ENCODE measurements at places on chromosomes 3 and 15.

DNA sequence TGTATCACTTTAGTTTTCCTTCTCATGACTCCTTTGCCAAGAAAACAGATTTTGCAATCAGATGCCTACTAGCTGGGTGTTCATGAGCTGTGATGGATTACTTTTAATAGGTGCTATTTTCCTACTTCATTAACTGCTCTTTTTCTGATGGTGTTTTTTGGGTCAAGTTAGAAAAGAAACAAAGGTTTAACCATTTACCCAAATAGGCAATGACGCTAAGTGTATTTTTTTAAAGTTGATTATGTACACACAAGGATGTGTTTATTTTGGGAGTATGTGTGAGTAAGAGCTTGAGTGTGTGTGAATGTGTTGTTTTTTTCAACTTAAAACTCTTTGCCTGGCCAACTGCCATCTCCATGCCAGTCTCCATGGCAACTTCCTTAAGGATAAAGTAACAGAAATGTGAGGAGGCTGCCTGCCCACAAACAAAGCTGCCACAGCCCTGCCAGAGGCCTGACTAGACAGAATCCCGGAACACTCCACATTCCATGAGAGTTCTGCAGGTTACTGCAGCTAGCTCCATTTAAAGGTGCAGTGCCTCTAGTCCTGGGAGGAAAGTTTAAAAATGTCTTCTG is 215.6 kb upstream of the RBMS3 start:
- DNase-seq: no peak

DNA sequence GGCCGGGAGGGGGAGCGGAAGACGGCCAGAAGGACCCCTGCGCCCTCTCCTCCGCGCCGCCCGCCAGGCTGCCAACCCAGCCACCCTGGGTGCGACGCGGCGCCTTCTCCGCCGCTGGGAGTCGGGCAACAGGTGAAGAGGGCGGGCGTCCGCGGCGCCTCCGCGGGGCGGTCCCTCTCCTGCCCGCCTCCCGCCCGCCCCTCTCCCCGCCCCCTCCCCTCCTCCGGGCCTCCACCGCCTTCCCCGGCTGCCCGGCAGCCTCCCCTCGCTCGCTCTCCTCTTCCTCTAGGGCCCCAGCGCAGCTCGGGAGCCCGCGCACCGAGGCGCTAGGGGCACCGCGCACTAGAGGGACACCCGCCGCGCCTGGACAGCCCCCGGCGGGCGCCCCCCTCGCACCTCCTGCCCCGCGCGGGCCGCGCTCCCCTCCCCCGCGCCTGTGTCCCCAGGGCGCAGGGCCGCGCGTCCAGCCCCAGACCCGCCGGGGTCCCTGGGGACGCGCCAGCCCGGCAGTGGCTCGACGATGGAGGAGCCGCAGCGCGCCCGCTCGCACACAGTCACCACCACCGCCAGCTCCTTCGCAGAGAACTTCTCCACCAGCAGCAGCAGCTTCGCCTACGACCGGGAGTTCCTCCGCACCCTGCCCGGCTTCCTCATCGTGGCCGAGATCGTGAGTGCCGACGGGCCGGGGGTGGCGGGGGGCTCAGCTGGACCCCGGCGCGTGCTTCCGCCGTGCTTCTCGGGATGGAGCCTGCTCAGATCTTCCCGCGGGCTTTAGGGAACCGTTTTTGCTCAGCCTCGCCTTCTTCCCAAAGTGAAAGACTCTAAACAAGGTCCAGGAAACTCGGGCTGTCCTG is at the start of gene CMTM8:
Gene CMTM8, plus strand, starts transcription at position 228 of the 854 bp plus-strand sequence. Its CDS starts 293 bp downstream, at position 521.
- DNase-seq: peak; percentile 75

- DNase-seq: no peak
Measured at GRCh38 chr3:191961022-191961421, 500.1 kb downstream of the PYDC2 start.

DNA sequence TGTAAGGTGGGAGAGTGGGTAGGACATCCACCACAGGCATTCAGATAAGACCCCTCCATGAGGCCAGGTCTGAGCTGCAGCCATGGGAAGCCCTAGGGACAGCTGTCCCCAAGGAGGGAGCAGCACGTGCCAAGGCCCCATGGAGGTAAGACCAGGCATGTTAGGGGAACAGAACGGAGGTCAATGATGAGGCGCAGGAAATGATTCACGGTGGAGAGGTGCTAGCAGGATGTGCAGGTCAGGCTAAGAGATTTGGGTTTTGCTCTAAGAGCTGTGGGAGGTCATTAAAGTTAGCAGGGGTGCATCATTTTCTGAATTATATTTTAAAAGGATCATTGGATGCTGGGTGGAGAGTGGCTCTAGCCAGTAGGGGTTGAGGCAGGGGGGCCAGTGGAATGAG is 66.4 kb upstream of the SNRPA1 start:
- no peak for DNase-seq

GRCh38 chr15:57133127-57133968 is 214.9 kb downstream of the TCF12 start:
- DNase-seq: no peak

DNA sequence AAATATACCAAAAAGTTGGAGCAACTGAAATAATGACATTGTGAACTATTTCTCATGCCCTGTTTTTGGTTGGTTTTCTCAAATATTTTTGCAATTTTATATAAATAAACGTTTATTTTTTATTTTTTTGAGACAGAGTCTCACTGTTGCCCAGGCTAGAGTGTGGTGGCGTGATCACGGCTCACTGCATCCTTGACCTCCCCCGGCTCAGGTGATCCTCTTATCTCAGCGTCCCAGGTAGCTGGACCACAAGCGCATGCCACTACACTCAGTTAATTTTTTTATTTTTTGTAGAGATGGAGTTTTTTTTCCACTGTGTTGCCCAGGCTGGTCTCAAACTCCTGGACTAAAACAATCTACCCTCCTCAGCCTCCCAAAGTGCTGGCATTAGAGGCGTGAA is 45.6 kb downstream of the YEATS2 start:
- no peak for DNase-seq

DNA sequence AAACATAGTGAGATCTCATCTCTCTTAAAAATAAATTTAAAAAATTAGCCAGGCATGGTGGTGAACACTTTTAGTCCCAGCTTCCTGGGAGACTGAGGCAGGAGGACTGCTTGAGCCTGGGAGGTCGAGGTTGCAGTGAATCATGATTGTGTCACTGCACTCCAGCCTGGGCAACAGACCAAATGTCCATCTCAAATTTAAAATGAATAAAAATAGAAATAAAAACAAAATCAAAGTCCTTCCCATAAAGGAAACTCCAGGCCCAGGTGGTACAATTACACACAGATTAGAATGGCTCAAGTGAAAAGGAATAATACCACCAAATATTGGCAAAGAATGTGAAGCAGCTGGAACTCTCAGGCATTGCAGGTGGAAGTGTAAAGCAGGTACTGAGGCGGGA is 19.3 kb upstream of the ATP10A start:
- no peak for DNase-seq

- DNase-seq: no peak
Measured at GRCh38 chr15:93312891-93313486, 224.0 kb upstream of the RGMA start.

DNA sequence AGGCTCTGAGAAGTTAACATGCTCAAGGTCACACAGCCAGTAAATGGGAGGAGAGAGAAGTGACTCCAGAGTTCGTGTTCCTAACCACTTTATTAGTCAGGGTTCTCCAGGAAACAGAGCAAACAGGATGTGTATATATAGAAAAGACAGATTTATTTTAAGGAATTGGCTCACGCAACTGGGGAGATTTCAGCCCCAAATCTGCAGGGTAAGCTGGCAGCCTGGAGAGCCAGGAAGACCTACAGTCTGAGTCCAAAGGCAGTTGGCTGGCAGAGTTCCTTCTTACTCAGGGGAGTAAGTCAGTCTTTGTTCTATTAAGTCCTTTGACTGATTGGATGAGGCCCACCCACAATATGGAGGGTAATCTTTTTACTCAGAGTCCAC is 118.2 kb upstream of the PROK2 start:
- DNase-seq: peak; percentile 89

Data from suppressor macrophage treated with lipopolysaccharide for 1 hour (primary cell).